Stimulated activated CD8-positive, alpha-beta memory T cell treated with anti-CD3 and anti-CD28 coated beads, Interleukin-4, amount 100 ng/mL, for 1 hour (primary cell): ENCODE measurements at places on chromosomes 5 and 9.

DNA sequence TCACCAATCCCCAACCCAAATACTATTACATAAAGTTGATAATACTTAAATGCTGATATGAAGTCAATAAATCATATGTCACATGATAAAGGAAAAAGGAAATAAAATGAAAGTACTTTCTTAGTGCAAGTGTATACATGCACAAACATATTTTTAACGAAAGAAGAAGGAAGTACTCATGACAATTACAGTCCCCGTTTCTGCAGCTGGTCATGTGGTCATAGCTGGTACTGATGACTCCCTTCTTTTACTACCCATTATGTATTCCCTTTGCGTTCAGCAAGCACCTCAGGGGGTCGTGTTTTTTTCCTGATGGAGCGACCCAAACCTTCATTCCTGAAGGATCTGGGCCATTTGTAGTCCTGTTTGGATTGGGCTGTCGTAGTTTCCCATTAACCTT lies 27.3 kb downstream of the CENPP start:
- no peak for DNase-seq

DNA sequence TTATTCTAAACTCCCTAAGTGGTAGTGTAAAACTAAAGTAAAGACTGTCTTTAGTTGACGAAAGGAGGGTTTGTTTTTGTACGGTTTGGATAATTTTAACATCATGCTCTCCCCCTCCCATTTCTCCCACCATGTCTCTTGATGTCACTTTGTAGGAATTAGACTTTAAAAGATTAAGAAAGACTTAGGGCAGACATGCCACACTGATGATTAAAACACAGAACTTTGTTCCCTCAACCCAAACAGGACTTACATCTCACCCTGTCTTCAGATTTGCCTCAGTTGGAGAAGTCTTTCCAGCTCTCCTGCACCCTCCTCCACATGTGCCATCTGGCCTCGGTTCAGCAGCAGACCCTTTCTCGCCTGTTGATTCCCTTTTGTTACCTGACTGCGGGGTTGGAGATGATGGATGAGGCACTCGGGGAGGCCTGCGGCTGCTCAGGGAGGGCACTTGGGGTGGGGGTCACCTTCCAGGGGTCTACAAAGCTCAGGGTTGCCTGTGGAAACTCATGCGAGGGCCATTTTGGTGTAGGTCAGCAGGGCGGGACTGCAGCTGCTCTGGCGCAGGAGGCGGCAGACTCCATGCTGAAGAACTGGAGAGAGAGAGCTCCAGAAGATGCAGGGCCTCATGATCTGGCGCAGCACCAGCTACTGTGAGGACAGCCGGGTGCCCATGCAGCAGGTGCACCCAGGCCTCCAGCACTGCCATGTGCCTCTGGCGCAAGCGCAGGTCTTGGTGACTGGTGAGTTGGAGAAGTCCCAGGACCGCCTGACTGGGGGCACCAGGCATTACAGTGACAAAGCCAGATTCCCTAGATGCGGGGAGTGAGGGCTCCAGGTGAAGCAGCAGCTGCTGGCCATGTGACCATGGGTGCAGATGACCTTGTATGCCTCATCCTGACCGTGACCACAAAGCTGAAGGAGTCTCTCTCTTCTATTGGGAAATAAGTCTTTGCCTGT lies 24.5 kb upstream of the EXOC3 start:
- DNase-seq: no peak

DNA sequence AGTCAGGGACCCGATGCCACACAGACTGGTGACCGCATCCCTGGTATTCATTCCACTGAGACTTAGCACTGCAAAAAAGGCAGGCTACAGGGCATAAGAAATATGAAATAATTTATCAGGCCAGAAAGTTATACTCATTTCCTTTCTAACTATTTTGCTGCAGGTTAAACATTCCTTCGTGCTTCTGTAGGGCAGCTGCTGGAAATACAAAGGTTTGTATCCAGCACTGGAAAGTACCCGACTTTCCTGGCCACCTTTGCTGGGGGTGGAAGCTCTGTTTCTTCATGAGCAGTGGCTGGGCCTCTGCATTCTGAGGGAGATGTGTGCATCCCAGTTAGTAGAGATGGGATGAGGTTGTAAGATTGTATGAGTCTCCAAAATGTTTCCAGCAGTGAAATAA lies 478.6 kb upstream of the WWC1 start:
- no peak for DNase-seq

DNA sequence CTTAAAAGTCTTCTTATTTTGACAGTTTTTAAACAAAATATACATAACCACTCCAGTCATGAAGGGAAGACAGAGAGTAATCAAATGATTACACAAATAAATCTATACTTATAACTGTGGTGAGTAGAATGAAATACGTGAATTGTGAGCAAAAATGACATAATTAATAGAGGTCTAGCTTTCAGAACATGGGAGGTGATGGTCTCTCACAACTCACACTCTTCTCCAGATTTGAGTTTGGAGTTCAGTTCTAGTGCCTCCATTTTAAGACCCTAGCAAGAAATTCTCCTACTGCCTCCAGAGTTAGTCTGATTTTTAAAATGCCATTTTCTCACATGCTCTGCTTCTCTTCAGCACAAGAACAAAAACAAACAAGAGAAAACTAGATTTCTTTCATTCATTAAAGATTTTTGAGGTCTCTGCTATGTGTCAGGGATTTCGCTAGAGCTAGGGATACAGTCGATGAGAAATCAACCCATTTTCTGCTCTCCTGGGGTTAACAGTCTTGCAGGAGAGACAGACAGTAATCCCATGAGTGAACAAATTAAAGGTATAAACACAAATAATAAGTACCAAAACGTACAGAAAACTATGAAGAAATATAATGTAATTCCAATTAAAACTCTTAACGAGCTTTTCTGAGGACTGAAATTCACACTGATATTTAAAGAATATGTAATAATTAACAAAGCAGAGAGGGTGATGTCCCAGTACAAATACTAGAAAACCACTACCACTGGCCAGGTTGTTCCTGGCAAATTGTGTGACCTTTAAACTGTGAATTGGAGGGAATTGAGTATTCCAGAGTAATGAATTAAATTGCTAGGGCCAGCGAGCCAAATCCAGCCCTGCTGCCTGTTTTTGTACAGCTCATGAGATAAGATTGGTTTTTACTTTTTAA lies 27.1 kb upstream of the HTR4 start:
- DNase-seq: no peak

GRCh38 chr9:27599102-27599869 lies 26.0 kb upstream of the C9orf72 start:
- no peak for DNase-seq

GRCh38 chr5:114415760-114416159 lies 53.9 kb downstream of the KCNN2 start:
- DNase-seq: no peak

GRCh38 chr9:109179801-109180523 lies 12.9 kb upstream of the FRRS1L start:
- DNase-seq: no peak

- DNase-seq: no peak
Measured at GRCh38 chr5:164809821-164810220, 1304.4 kb downstream of the MAT2B start.

- DNase-seq: no peak
Measured at GRCh38 chr5:54769072-54769471, 216.3 kb downstream of the ESM1 start.

- DNase-seq: no peak
Measured at GRCh38 chr5:3139499-3139931, 388.0 kb upstream of the IRX2 start.

- DNase-seq: no peak
Measured at GRCh38 chr9:71966601-71967000, 55.2 kb downstream of the C9orf85 start.

DNA sequence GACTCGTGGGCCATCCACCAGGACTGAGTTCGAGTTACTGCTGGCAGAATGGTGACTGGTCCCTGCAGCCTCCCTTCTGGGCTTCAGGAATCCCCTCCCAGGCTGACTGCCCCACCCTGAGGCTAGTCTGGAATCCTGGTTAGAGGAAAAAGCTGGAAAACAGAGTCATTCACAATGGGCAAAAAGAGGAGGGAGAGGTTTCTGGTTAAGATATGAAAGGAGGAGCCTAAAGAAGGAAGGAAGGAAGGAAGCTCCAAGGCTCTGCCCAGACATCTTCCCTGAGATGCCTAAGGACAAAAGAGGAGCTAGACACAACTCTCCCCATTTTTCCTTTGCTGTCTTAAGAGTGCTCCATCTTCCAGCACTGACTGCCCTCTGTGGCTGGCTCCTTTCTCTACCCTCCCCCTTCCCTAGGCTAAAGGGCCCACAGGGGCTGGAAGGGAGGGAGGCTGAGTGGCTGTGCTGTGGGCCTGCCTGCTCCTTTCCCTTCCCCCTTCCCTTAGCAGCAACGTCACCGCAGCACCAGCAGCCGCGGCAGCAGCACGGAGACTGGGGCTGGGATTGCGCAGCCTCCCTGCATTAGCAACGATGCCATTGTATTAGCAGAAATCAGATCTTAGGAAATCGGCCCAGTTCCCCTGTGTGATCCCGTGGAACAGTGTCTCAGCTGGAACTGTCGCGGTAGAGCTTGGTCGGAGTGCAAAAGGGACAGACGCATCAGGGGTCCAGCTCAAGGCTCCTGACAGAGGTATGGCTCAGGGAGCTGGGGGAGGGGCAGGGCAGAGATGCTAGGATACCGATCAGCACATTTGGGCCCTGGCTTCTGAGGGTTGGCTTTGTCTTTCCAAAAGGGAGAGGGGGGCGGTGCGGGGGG lies 48.7 kb downstream of the RUSC2 start:
- DNase-seq: no peak

- no peak for DNase-seq
Measured at GRCh38 chr9:15743512-15743911, 190.7 kb downstream of the CCDC171 start.

DNA sequence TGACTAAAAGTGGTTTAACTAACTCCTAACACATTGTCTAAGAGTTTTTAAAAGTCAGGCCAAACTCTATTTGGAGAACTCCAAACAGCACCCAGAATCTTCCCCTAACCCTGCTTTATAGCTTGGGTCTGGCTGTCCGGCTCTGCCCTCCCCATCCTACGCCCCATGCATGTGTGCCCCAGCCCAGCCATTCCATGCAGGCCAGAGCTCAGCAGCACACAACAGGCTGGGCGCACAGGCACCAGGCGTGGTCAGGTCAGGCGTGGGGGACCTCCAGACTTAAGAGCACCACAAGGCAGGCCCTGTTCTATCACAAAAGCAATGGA lies 31.1 kb downstream of the SHB start:
- no peak for DNase-seq

DNA sequence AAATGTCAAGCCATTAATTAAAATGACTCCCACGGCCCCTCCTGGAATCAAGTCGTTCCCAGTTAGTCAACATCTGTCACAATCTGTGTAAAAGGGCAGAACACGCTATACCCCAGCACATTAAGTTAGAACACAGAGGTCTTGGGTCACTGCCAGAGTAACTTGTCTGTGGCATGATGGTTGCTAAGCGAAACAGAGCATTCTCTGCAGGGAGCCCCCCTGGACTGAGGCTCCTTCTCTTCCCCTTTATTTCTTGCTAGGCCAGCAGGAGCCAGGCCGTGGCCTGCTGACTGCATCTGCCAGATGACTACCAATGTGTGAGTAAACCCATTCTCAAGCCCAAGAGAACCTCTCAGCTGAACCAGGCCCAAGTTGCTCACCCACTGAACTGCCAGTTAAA lies 51.9 kb upstream of the ZBED3 start:
- DNase-seq: no peak

- no peak for DNase-seq
Measured at GRCh38 chr5:1299961-1300360, 5.1 kb upstream of the TERT start.

- no peak for DNase-seq
Measured at GRCh38 chr9:81035171-81035570, 654.2 kb downstream of the TLE1 start.

- no peak for DNase-seq
Measured at GRCh38 chr5:176342158-176342483, 19.4 kb downstream of the KIAA1191 start.

DNA sequence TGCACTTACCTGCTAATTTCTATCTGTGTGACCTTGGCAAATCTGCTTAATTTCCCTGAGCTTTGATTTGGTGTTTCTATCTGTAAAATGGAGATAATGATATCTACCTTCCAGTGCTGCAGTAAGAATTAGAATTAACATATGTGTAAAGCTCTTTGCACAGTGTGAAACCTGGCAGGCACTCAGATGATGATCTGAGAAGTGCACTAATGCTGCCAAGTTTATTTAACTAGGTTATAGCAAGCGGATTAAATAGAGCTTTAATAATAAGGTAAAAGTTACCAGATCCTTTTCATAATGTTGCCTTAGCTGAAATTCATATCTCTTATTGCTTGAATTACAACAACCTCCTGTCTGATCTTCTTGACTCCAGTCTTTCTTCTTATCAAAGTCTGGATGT lies 315.3 kb upstream of the CD180 start:
- DNase-seq: no peak

DNA sequence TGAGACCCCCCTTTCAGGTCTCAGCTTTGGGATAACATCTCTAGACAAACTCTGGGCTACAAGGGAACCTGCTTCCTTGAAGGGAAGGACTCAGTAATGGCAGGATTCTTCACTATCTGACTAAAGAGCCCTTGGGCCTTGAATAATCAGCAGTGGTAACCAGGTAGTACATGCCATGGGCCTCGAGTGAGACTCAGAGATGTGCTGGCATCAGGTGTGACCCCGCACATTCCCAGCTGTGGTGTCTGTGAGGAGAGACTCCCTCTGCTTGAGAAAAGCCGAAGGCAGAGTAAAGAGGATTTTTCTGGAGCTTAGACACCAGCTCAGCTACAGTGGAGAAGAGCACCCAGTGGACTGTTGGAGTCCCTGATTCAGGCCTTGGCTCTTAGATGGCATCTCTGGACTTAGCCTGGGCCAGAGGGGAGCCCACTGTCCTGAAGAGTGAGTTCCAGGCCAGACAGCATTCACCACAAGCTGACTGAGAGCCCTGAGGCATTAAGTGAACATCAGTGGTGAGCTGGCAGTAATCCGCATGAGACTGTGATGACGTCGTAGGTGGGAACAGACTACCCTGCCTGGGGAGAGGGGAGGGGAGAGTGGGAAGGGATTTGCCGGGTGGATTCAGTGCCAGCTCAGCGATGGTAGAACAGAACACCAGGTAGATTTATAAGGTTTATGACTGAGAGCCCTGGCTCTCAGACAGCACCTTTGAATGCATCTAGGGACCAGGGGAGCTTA lies 5.3 kb upstream of the ZNF782 start:
- DNase-seq: no peak

DNA sequence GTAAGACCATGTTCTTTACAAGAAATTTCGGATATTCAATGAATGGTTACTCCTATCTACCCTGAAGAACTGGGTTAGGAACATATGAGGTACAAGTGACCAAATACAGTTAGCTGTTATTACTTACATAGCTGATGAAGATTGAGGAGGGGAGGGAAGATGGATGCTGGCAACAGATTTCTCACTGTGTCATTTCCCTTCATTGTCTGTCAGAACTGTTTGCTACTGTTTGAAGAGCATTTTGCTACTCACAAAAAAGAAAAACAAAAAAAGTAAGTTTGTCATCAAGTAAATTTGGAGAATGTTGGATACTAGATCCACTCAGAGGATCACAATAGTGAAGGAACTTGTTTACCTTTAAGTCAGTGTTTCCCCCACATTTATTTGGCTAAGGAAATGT lies 53.7 kb downstream of the ENC1 start:
- DNase-seq: no peak

GRCh38 chr5:89276566-89277305 lies 393.8 kb upstream of the MEF2C start:
- no peak for DNase-seq

- no peak for DNase-seq
Measured at GRCh38 chr5:79692596-79692995, 3.0 kb downstream of the CMYA5 start.
